ENCODE measurements at places on chromosomes 7 and 10. TPM values are rescaled to one million over a fixed set of nuclear protein-coding genes. Genes with fewer than 3 reads are reported as not detected.

Gene TSPAN15
- total RNA-seq = 0.60 TPM

Gene DPP6
- not detected for total RNA-seq

Gene SSC4D
- 0.40 TPM for total RNA-seq

Gene UCN3
- total RNA-seq = not detected

- DNase-seq = no peak
Measured at GRCh38 chr10:91513598-91514424, 103.7 kb downstream of the HECTD2 start.

GRCh38 chr10:8298896-8299570 lies 244.5 kb downstream of the GATA3 start:
- no peak for DNase-seq

GRCh38 chr7:34762764-34763163 lies 104.7 kb downstream of the NPSR1 start:
- DNase-seq = no peak

DNA sequence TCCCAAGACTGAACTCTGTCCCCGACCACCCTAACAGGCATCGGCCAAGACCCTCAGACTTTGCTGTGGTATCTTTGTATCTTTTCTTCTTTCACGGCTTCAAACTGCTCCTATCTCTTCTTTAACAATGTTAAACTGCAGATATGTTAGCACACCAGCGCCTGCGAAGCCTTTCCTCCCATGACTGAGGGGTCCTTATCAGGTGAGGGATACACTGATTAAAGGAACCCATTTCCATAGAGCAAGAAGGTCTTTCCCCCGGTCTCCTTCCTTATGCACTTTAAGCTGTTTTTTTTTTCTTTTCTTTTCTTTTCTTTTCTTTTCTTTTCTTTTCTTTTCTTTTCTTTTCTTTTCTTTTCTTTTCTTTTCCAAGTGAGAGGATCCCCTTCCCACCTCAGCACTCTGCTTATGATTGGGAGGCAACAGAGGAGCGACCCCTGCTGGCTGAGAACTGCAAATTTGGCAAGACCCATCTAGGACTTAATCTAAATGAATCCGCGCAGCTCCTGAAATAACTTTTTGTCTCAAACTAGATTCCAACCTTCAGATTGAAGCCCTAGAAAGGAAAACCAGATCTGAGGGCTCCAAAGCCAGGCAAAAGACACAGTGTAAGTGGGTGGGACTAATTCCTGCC lies 109.9 kb downstream of the ITGB8 start:
- no peak for DNase-seq

All from activated naive CD8-positive, alpha-beta T cell treated with anti-CD3 and anti-CD28 coated beads for 36 hours (primary cell).